ENCODE measurements at places on chromosomes 12 and 14.

DNA sequence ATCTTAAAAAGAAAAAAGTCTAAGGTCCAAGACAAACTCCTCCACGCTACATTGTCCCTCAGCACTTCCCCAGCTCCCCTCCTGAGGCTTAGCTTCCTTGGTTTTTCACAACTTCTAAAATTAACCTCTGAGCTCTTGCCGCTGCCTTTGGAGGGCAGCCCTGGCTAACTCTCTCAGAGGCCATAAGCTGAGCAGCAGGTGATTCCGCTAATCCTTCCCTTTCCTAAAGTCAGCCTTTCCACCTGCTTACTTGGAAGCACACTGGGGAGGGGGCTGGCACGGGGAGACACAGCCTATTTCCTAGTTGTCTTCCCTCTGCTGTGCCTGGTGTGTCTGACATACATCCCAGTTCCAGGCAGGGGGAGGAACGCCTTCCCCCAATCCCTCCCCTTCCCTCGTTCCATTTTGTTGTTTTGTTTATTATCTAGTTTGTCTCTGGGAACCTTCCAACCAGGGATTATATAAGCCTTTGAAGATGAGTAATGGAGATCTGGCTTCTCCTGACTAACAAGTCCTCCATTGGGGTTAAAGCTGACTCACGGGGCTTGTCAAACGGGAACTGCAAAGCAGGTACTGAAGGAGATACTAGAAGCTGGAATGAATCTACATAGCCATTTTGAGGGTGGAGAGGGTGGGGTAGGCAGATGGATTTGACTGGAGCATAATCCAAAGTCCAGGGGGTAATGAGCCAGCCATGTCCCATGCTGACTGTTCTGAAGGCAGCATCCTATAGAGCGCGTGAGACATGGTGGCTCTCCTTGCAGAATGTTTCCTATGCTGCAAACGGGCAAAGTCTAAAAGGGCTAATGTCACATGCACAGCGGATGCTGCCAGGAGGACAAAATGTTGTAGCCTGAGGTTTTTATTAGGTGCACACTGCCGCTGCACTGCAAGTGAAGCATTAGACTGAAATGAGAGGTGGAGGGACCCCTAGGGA is 230.8 kb downstream of the FOXN3 start:
- no peak for DNase-seq

- DNase-seq, result no peak
Measured at GRCh38 chr14:77554207-77554606, 55.6 kb upstream of the ISM2 start.

- no peak for DNase-seq
Measured at GRCh38 chr12:334125-334524, 55.0 kb downstream of the KDM5A start.

- DNase-seq, result no peak
Measured at GRCh38 chr14:85533023-85533860, 3.3 kb downstream of the FLRT2 start.

DNA sequence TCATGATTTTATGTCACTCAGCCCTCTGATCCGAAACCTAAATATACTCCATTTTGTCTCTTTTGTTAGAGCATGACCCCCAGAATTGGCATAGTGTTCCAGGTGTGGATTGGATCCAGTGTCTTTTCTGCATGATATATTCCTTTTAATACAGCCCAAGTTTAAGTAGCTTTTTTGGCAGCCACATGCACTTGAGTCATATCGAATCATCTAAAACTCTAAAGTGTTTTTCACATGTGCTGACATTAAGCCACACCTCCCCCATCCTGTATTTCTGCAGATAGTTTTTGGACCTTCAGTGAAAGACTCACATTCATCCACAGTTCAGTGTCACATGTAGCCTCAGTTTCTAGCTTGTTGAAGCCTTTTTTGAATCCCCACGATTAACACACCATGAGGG is 30.6 kb downstream of the BORCS5 start:
- DNase-seq, result no peak

GRCh38 chr12:25829192-25829591 is 129.3 kb upstream of the RASSF8 start:
- no peak for DNase-seq

- DNase-seq, result no peak
Measured at GRCh38 chr12:89493670-89494302, 30.8 kb downstream of the GALNT4 start.

DNA sequence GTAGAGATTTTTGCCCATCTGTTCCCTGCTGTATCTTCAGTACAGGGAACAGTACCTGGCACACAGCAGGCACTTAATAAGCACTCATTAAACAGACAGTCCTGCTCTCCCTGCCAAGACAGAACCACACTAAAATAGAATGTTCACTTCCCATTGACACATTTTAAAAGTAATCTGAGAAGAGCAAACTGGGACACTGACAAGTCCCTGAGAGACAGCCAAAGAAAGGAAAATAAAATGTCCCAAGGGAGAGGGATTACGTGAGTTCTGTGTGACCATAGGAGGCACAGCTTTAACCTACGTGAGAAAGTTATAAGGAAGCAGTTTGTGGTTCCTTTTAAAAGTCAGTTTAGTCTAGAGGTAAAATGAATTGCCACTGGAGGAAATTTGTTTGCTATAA is 43.9 kb upstream of the SYCP3 start:
- DNase-seq, result no peak

- DNase-seq, result no peak
Measured at GRCh38 chr12:71242511-71242910, 84.7 kb upstream of the TSPAN8 start.

DNA sequence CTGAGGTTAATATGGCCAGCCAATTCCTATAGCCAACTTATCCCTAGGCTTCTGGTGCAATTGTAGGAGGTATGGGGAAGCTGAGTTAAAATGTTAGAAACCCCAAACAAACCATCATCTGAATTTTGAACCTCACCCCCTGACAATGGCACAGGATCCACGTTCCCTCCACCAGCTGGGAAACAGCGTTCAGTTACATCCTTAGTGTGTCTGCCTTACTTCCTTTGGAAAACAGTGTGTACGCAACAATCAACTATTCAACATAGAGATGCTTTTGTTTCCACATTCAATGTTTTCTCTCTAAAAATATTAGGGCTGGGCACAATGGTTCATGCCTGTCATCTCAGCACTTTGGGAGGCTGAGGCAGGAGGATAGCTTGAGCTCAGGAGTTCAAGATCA is 203.4 kb downstream of the TTC7B start:
- no peak for DNase-seq

DNA sequence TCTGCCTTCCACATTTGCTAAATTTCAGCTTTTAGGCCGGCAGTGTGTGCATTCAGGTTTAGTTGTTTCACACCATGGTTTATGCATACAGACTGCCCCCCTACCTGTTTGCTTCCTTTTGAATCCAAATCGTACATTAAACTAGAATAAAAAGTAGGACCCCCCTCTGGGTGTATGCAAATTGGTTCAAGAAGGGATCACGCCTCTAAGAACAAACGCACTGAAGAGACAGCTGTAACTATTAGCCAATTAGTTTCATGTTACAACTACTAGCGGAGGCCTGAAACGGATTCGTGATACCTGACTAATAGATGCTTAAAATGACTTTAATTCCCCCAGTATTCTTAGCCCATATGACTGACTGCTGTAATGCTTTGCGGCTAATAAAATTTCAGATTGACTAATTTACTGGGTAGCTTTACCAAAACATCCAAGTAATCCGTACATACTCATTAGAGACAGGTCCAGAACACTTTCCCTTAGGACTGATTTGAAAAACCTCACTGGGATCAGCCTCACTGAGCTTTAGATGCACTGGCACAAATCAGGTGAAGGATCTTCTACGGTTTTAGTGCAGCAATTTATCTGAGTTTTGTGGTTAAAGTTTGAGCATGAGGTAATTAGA is 411.8 kb downstream of the NPAS3 start:
- no peak for DNase-seq

DNA sequence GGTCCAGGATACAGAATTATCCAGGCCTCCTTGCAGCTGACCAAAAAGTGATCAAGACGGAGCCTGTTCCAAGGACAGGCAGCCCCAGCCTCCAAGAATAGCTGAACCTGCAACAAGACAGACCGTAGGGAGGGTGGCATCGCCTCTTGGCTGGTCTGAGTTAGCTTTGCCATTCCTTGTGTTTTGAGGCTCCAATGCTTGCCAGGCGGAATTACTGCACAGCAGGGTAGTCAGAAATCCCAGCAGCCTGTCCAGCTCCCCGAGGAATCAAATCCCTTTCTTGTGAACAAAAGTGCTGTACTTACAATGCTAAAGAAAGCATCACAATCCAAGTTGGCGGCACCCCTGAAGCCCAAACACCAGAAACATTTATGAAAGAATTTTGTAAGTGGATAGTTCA is 246.9 kb downstream of the TMEM132C start:
- DNase-seq, result no peak

GRCh38 chr12:80187660-80188090 is 88.3 kb downstream of the OTOGL start:
- no peak for DNase-seq

DNA sequence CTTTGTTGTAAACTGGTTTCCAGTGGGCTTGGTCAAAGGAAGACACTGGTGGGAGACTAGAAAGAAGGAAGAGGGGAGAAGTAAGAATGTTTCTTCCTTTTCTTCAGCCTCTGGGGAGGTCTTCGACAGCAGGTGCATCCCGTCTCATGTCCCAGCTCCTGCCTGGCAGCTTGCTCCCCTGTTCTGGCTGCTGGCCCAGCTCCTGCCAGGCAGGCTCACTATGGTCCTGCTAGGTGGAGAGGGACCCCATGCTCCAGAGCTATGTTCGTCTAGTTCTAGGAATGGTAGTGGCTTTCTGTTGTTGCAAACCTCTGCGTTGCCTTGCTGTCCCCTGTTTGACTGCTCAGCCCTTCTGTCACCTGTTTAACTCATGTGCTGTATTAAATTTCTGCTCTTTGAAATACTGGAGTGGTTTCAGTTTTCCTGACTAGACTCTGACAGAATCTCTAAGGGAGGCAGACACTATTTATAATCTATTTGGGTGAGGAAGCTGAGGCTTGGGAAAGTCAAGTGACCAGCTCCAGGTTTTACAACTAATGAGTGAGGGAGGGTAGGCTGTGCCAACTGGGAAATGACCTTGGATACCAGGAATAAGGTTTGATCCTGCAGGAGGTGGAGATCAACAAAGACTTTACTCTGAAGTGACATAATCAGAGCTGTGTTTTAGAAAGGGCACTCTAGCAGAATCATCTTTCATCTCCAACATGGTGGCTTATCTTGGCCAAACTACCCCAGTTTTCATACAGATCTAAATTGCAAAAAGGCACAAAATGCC is 94.7 kb upstream of the DDHD1 start:
- DNase-seq, result no peak

DNA sequence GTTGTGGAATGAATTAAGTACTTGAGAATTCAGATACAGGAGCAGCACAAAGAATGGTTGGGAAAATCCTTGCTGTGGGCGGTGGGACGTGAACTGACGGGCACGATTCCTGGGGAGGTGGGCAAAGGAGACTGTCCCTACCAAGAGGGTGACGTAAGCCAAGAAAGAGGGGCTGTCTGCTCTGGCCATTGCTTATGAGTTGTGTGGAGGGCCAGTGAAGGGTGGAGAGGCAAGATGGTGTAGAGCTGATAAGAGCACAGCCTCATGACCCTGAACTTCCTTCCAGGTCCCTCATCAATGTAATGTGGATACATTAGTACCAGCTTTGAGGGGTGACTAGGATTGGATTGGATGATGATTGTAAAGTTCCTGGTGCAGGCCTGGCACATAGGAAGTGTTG is 50.2 kb downstream of the WDR20 start:
- no peak for DNase-seq
